ENCODE measurements at places on chromosomes 6 and 20.

DNA sequence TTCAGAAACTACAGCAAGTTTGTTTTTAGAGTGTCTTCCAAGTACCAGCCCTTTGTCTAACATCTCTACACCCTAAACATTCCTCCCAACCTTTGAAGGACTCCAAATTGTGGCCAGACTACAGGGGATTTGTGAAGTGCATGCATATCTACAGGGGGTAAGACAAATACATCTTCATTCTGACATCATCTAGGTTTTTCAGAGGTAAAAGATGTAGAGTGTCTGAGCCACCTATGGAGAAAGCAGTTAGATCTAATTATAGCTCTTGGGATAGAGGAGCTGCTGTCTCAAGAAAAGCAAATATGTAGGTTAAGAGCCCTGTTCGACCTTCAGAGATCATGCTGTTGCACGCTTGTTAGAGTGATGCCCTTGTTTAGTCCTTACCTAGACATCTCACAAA is 617.7 kb upstream of the AGPAT4 start:
- DNase-seq: no peak

GRCh38 chr20:54197621-54198604 is 10.0 kb upstream of the PFDN4 start:
- no peak for DNase-seq

- no peak for DNase-seq
These were observed 80.0 kb downstream of the CRYBG1 start for GRCh38 chr6:106440546-106440945.

- DNase-seq: no peak
These were observed 807.5 kb upstream of the FLRT3 start for GRCh38 chr20:15144916-15145315.

- DNase-seq: no peak
These were observed 82.2 kb downstream of the ZDHHC14 start for GRCh38 chr6:157462956-157463742.

GRCh38 chr6:90095788-90096187 is 200.9 kb downstream of the BACH2 start:
- no peak for DNase-seq

DNA sequence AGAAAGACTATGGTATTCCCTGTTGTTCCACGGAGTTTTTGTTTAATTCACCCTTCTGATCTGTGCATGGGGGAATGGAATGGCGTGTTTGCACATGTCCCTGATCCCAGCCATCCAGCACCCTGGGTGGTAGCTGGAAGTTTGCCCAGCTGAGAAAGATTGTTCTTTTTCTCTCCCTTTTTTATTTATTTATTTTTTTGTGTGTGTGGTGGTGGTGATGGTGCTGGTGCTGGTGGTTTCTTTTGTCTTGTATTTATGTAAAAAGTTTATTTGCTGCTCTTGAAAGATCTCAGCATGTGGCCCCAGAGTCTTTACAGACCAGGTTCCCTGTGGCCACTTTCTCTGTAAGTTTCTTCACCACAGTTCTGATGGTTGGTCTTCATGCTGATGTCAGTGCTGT is 372.6 kb downstream of the UTRN start:
- DNase-seq: no peak

- no peak for DNase-seq
These were observed 50.4 kb upstream of the TLDC2 start for GRCh38 chr20:36825385-36826104.

All from Right ventricle myocardium inferior (tissue), 1 donor.